Colonic mucosa (tissue), 4 donors: ENCODE measurements at places on chromosomes 12 and 14. TPM values are rescaled to one million over a fixed set of nuclear protein-coding genes. Genes with fewer than 3 reads are reported as not detected.
A peak's percentile ranks its signal among the peaks of the same experiment; 100 is the strongest.

- no peak for DNase-seq
Measured at GRCh38 chr12:105945880-105946279, 192.9 kb downstream of the NUAK1 start.

GRCh38 chr12:132479291-132479690, 10.7 kb upstream of the FBRSL1 start:
- no peak for DNase-seq

- DNase-seq = peak; percentile 79
Measured at GRCh38 chr14:104865631-104866441, 768 bp downstream of the CEP170B start.

- no peak for DNase-seq
Measured at GRCh38 chr14:32078858-32079216, 1.7 kb downstream of the ARHGAP5 start.

DNA sequence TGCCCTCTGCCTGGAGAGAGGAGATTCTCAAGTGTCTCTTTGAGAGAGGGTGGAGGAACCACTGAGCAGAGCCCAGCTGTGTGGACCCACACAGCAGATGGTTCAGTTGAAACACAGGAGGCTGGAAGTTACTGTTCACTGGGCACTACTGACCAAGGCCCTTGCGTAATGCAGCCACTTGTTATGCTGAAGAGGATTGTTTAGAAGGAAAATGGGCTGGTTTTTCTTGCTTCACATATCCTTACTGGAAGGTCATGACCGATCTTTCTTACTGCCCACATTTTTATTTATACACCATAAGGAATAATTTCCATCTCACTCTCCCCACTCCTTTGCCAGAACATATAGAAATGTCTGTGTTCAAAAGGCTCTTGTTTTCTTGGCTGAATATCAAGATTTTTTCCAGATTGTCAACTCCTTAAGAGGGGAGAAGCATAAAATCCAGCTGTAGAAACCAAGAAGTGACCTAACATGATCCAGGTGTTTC, 375.1 kb upstream of the DDHD1 start:
- peak; percentile 32 for DNase-seq

DNA sequence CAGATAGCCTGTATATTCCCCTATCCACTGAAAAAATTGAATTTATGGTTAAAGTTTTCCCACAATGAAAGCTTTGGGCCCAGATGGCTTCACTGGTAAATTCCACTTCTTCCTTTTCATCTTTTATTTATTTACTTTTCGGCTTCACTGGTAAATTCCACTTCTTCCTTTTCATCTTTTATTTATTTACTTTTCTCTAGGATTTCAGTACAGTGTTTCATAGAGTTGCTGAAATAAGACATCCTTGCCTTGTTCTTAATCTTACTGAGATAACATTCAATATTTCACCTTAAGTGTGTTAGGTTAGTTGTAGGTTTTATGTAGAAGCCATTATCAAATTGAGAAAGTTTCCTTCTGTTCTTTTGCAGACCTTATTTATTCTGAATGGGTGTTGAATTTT, 18.9 kb upstream of the KLRG1 start:
- no peak for DNase-seq

DNA sequence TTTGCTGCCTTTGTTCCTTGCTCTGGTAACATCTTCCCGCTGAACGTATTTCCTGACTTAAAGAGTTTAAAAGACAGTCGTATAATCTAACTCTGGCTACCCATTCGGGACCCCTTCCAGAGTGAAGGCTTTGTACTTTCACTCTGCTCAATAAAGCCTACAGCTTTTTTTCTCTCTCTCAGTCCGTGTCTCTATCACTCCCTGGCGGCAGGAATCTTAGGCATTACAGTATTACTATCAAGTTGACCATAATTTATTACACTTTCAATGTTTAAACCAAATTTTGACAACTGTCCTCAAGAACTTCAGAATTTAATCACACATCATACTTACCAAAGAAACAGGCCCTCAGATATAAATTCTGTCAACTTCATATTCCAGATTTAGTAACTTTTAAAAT, 967.9 kb downstream of the FSCB start:
- no peak for DNase-seq

DNA sequence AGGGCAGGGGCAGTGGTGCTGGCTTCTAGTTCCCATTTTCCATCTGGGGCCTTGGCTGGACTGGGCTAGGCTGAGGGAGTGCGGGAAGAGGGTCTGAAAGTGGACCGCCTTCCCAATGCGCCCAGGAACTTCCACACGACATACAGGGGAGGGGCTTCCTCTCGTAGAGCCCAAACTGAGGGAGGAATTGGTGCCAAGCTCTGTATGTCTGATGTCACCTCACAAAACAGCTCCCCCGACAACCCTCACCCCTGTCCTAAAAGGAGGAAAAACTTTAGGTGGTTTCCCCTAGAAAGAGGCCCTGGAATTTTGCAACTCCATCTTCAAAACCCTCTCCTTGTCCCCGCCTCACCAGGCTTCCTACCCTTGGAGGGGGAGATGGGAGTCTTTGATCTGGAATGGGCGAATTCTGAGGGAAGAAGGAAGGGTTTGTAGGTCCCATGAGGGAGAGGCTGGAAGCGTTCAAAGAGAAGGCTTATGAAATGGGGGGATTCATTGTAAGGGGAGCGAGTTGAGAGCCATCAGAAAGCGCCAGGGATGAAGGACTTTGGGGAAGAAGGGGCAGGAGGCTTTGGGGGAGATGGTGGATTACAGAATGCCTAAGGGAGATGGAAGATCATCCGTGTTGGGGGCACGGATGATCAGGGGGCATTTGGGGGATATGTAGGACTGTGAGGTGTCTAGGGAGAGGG, 844 bp downstream of the GLTP start:
- no peak for DNase-seq

GRCh38 chr14:100402631-100403030, 79.5 kb downstream of the SLC25A47 start:
- DNase-seq = no peak

DNA sequence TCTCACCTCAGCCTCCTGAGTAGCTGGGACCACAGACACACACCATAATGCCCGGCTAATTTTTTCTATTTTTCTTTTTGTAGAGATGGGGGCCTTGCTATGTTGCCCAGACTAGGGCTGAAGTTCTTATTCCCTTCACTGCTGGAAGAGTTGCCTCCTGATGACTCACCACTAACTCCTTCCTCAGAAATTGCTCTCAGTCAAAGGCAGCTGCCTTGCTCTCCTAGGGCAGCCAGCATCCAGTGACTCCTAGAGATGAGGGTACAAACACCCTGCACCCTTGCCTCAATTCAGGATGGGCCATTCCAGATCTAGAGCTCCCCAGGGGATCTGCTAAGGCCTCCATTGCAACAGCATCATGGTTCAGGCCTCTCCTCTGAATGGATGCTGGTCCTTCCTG, 54.0 kb upstream of the RASSF8 start:
- DNase-seq = no peak

DNA sequence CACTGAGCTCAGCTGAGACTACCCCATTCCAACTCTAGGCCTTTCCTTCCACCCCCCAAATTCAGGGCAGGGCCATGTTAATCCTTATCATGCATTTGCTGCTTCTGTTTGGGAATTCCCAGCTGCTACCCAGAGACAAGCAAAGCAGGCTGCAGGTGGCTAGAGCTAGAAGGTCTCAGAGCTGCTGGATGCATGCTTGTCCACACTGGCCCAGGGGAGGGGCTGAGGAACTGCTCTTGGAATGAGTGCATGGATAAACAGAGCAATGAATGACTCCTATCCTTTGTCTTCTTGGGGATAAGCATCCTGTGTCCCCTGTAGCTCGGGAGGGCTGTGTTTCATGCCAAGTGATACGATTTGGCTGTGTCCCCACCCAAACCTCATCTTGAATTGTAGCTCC, 136.8 kb upstream of the NOS1 start:
- no peak for DNase-seq

GRCh38 chr14:31138301-31138700, 69.3 kb downstream of the HECTD1 start:
- no peak for DNase-seq

The LIN7A gene
- total RNA-seq = 0.17 TPM

The COX6A1 gene
- total RNA-seq = 887 TPM
